Activated T-helper 1 cell treated with Interleukin-2 at 50 U/mL for 16 hours (primary cell): ENCODE measurements at places on chromosomes 1 and 21.

GRCh38 chr1:236875975-236876374 is 80.9 kb downstream of the MTR start:
- DNase-seq, result no peak

DNA sequence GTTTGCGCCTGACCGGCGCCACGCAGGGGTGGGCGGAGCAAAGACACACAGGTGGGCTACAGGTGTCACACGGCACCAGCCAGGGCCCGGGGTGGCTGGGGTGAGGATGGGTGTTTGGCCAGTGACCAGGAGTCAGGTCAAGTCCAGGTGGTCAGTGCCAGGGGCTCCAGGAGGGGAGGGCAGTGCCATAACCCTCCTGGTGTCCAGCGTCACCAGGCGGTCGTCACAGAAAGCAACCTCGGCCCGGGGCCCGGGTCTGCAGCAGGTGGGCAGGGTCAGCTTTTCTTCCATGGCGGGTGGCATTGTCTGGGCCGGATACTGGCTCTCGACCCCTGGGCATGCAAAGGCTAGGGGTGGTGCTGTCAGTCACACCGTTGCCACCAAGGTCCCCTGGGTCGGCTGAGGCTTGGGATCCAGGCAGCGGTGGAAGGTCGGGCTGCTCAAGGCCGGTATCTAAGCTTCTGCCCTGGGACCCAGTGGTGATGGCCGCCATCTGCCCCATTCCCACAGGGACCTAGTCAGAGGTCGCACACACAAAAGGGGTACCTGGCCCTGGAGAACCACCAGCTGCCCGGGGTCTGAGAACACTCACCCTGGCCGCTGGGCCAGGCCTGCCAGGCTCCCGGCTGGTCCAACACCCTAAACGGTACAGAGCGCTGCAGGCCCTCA is 1.8 kb downstream of the FNDC10 start:
- no peak for DNase-seq

DNA sequence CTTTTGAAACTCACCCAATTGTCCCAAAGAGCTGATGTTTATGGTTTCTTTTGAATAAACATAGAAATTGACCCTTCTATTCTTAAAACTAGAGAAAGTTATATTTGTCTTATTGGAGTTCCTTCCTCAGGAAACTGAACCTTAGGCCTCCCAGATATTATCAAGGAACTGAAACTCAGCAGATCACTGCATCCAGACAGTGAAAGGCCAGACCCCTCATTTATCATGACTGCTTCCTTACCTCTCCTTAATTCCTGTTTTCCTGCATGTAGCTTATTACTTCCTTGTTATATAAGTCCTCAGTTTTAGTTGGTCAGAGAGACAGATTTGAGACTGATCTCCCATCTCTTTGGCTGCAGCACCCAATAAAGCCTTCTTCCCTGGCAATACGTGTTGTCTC is 27.5 kb downstream of the SLC22A15 start:
- DNase-seq, result no peak

GRCh38 chr1:44909901-44910544 is 67.0 kb upstream of the PTCH2 start:
- DNase-seq, result no peak

GRCh38 chr1:53572065-53572814 is 113.0 kb downstream of the DMRTB1 start:
- DNase-seq, result no peak

DNA sequence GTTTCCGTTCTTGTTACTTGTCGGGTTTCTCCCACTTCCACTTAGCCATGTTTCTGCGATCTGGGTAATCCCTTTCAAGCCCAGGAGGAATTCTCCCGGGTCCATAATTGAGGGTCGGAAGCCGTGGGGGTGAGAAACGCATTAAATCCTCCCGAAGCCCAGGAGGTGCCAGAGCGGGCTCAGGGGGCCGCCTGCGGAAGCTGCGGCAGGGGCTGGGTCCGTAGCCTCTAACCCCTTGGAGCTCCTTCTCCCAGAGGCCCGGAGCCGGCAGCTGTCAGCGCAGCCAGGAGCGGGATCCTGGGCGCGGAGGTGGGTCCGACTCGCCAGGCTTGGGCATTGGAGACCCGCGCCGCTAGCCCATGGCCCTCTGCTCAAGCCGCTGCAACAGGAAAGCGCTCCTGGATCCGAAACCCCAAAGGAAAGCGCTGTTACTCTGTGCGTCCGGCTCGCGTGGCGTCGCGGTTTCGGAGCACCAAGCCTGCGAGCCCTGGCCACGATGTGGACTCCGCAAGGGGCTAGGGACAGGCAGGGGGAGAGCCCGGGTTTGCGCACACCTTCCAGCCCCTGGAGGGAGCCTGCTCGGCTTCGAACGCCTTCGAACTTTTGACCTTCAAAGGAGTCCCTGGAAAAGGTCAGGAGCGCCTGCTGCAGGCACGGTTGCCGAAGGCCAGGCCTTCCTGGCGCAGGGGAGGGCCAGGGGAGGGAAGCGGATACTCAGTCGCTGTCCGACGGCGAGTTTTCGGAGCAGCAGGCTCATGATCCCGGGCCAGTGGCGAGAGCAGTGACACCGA is 1.7 kb upstream of the SIM2 start:
- DNase-seq, result no peak

DNA sequence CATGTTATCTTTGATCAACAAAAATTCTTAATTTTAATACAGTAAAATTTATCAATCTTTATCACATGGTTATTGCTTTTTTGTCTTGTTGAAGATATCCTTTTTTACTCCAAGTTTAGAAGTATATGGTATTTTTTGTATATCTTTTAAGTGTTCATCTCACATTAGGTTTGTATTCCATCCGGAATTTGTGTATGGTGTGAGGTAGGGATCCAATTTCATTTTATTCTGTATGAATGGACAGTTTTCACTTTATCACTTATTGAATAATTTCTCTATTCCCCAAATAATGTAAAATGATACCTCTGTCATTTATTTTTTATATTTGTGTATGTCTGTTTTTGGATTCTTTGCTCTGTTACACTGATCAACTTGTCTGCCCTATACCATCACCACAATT is 25.3 kb downstream of the NFIA start:
- DNase-seq, result no peak

GRCh38 chr1:246106342-246106763 is 400.7 kb downstream of the SMYD3 start:
- no peak for DNase-seq

GRCh38 chr1:242132121-242132817 is 133.4 kb upstream of the MAP1LC3C start:
- DNase-seq, result no peak

DNA sequence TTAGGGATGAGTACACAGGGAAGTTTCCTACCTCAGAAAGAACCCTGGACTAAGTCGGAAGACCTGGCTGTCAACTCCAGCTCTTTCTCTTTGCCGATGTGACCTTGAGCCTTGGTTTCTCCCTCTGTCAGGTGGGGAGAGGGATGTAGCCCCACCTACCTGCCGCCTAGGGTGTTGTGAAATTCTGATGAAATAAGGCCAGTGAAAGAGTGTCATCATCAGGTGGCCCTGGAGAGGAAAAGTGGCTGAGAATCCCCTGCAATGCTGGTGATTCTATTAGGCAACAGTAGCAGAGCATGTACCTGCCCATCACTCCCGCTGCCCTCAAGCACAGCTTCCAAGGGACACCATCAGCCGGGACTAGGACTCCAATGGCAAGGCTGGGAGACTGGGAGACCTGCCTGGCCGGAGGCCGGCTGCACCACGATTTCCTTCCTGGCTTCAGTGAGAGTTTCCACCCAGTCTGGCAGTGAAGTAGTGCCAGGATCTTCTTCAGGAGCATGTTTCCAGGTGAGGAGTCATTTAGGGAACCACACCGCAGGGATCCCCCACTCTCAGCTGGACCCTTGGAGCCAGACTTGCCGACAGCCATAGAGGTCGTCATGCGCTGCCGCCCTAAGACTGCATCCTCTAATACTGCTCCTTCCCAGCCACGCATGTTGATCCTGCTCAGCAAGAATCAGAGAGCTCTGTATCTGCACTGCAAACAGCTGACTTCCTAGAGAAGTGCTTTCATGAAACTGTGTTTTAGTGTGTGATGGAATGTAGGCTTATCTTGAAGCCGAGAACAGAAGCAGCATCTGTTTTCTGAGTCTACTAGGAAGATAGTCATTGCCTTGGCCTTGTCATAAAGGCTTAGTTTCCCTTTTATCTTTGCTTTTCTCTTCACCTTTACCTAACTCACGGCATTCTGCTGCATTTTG is 88.0 kb upstream of the F3 start:
- no peak for DNase-seq

DNA sequence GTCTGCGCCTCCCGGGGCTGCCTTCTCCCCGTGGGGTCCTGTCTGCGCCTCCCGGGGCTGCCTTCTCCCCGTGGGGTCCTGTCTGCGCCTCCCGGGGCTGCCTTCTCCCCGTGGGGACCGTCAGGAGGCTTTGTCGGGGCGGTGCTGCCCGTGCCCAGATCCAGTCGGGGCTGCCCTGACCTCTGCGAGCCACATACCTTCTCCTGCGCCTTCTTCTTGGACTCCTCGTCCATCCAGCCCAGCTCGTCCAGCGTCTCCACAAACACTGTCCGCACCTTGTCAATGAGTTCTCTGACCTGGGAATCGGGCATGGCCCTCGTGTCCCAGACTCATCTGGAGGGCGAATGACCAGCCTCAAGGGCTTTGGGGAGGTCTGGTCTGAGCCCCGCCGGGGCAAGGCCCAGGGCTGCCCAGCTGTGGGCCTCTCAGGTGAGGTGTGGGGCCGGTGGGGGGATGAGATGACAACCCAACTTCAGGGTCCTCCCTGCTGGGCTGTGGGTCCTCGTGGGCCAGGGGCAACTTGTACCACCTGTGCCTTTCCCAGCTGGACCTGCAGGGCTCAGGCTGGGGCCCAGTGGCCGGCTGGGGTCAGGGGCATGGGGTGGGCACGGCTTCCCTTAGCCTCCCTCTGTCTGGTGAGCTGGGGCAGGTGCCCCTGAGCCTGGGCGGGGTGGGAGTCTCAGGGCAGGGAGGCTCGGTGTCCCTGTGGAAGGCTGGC is 9.4 kb downstream of the PRXL2B start:
- no peak for DNase-seq

DNA sequence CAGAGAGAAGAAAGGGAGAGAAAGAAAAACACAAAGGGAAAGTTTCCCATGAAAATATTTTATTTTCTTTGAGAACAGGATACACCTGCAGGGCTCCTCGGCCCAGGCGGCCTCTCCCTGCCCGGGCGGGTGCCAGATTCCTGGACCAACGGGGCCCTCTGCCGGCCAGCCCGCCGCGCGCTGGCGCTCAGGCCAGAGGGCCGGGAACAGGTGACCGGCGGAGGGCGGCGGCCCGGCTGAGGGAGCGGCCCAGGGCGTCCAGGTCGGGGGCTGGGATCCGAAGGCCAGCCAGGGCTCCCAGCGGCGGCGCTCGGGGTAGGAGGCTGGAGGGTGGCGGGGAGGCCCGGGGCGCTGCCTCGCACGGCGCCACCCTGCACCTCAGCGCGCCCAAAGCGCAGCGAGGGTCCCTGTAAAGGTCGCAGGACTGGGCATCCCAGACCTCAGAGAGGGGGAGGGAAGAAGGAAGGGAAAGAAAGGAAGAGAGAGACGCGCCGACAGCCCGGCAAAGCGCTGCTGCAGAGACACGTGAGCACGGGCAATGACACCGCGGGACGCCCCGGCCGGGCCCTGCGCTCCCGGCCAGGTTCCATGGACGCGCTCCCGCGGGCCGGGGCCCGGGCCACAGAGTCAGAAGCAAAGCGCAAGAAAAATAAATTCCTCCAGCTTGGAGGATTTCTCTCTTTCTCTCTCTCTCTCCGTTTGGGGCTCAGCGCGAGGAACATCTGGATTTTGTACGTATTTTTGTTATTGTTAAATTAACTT is 927 bp downstream of the WNT9A start:
- peak; percentile 36 for DNase-seq

GRCh38 chr1:46639547-46639946 is 22.9 kb upstream of the MOB3C start:
- no peak for DNase-seq

GRCh38 chr1:1000357-1001056 is 610 bp upstream of the HES4 start:
- no peak for DNase-seq

GRCh38 chr21:31396399-31396798 is 52.3 kb upstream of the TIAM1 start:
- DNase-seq, result no peak

GRCh38 chr1:244901400-244902015 is 37.2 kb upstream of the HNRNPU start:
- no peak for DNase-seq

DNA sequence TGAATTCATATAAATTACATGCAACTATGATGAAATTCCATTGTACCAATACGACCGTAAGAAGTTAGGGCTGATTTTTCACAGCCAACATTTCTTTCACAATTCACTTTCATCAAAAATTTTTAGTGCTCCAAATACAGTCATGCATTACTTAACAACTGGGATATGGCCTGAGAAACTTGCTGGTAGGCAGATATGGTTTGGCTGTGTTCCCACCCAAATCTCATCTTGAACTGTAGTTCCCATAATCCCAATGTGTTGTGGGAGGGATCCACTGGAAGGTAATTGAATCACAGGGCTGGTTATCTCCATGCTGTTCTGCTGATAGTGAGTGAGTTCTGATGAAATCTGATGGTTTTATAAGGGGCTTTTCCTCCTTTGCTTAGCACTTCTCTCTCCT is 244.4 kb downstream of the AKT3 start:
- no peak for DNase-seq

GRCh38 chr21:33940164-33940880 is 24.7 kb upstream of the ATP5PO start:
- DNase-seq, result no peak

- DNase-seq, result no peak
Observed at GRCh38 chr21:31910074-31910470, 37.3 kb downstream of the HUNK start.

GRCh38 chr21:45152265-45152746 is 77.9 kb downstream of the ADARB1 start:
- peak; percentile 48 for DNase-seq

DNA sequence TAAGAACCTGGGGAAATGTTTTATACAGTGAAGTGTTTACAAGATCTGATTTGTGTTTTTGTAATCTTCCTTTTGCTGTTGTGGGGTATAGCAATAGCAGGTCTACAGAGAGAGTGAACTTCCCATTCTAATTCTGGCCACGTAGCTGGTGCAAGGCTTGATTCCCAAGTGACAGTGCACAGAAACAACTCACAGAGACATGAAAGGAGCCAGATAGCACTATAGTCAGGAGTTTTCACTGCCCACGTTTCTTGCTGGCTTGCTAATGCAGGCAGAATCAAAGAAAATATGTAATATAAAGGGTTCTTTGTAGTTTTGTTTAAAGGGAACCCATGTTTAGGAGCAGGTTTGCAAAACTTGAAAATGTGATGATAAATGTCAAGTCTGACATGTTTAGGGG is 170.9 kb upstream of the IVNS1ABP start:
- DNase-seq, result no peak

DNA sequence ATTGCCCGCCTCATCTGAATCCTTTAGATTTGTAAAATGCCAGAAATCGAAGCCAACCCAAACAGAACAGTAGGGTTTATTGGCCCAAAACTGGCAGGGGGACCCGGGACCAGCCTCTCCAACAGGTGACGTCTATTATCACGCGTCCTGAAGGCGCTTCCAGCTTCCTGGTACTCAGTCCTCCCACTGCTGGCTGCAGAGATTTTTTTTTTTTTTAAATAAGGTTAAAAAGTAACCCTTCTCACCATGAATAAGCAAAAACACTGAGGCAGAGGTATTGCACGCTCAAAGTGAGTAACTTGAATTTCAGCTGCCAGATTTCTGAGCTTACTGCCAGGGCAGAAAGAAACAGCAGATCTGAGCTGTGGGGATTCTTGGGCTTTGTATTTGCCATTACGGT is 54.4 kb upstream of the GCLM start:
- DNase-seq, result no peak
